ENCODE measurements at places on chromosomes 2 and 18. TPM values are rescaled to one million over a fixed set of nuclear protein-coding genes. Genes with fewer than 3 reads are reported as not detected.

SCYGR4 gene
- not detected for total RNA-seq

HOXD12 gene
- total RNA-seq = not detected

PPP1R1C gene
- total RNA-seq = not detected

STK36 gene
- total RNA-seq = 7.1 TPM

IL36G gene
- not detected for total RNA-seq

COL4A3 gene
- total RNA-seq = not detected

SS18 gene
- total RNA-seq = 79.9 TPM

SRD5A2 gene
- total RNA-seq = not detected

SERPINB3 gene
- total RNA-seq = not detected

GNLY gene
- not detected for total RNA-seq

RESP18 gene
- total RNA-seq = not detected

CHST9 gene
- not detected for total RNA-seq

APCDD1 gene
- total RNA-seq = not detected

CLK1 gene
- 36.4 TPM for total RNA-seq

DUSP2 gene
- 0.65 TPM for total RNA-seq

RNMT gene
- total RNA-seq = 22.8 TPM

CD8A gene
- total RNA-seq = not detected

SOS1 gene
- 7.8 TPM for total RNA-seq

ANKRD53 gene
- total RNA-seq = 0.32 TPM

PTPRM gene
- total RNA-seq = 37.2 TPM

MRPL44 gene
- total RNA-seq = 43.9 TPM

ACMSD gene
- total RNA-seq = not detected

CROCC2 gene
- not detected for total RNA-seq

FEV gene
- total RNA-seq = not detected

IL1R2 gene
- 0.46 TPM for total RNA-seq

CAPN14 gene
- total RNA-seq = under 0.01 TPM

GKN2 gene
- not detected for total RNA-seq

GPR39 gene
- not detected for total RNA-seq

RAPGEF4 gene
- 15.0 TPM for total RNA-seq

SPHKAP gene
- under 0.01 TPM for total RNA-seq

EFEMP1 gene
- total RNA-seq = 3,226 TPM

NR4A2 gene
- under 0.01 TPM for total RNA-seq

NT5C1B gene
- not detected for total RNA-seq

OSR1 gene
- total RNA-seq = not detected

PROKR1 gene
- total RNA-seq = not detected

B3GNT7 gene
- total RNA-seq = under 0.01 TPM

IGFBP2 gene
- total RNA-seq = 151 TPM

STK39 gene
- total RNA-seq = 6.7 TPM

DSC2 gene
- total RNA-seq = under 0.01 TPM

ASB18 gene
- not detected for total RNA-seq

FBXO36 gene
- 1.7 TPM for total RNA-seq

RGPD3 gene
- total RNA-seq = 0.32 TPM

LHCGR gene
- total RNA-seq = not detected
